ENCODE measurements at places on chromosomes 2 and 18.

DNA sequence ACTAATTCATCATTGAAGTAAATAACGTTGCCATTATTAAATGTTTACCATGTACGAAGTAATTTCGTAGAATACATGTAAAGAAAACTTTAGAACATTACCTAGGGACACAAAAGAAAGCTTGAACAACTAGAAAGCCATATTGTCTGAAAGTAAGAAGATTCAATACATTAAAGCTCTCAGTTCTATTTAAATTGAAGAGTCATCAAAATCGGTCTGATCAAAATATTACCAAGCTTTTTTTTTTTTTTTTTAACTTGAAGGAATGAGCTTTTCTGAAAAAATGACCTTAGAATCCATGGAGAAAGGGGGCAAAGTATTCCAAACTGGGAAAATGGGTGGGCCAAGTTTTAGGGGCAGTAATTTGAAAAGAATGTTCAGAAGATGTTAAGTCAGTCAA is 300.8 kb downstream of the GPD2 start:
- DNase-seq, result no peak

DNA sequence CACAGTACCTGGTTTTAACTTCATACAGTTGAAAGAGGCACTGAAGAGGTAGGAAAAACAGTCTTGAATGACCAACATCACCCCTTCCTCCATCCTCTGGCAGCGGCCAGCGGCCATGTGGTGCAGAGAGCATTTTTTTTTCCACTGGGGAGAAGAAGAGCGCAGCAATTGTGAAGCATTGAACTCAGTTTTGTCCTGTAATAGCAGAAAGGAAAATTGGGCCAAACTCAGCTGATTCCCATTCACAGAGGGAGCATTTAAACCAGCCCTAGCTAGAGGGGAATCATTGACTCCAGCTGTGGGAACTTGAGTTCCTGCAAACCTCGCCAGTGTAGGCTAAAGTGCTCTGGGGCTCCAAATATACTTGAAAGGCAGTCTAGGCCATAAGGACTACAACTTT is 316.6 kb upstream of the CHST9 start:
- no peak for DNase-seq

GRCh38 chr2:9140645-9141044 is 66.0 kb upstream of the ASAP2 start:
- no peak for DNase-seq

DNA sequence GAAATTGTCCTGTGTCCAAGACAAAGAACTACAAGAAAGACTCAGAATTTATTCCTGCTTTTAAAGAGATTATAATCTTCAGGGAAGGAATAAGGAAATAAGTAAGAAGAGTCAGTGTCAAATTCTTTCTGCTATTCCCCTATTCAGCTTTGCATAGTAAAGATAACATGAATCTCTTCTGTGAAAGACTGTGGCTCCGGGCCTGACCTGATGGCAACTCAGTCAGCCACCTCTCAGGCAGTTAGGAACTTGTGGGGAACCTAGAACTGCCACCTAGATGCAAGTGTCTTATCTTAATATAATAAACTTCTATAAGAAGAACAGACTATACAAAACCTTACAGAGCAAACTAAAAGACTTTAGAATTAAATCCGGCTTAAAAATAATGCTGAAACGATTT is 382.0 kb downstream of the RAD51AP2 start:
- no peak for DNase-seq

GRCh38 chr2:61647044-61647443 is 108.9 kb upstream of the XPO1 start:
- no peak for DNase-seq

- DNase-seq, result no peak
Observed at GRCh38 chr2:118091631-118092030, 3.4 kb downstream of the INSIG2 start.

GRCh38 chr2:182064019-182064778 is 78.5 kb downstream of the PPP1R1C start:
- no peak for DNase-seq

DNA sequence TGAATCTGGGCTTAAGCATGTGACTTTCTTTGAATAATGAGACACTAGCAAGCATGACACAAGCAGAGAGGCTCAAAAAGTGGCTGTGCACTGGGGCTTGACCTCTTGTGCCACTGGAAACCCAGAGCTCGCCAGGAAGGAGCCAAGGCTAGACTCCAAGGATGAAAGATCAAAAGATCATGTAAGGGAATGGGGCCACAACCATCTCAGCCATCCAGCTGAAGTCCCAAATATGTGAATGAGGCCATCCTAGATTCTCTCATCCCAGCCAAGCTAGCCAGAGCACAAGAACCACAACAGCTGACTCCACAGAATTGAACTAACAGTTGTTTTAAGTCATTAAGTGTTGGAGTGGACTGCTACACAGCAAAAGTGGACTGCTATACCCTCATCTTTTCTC is 288.1 kb downstream of the CCDC178 start:
- no peak for DNase-seq

GRCh38 chr2:203177361-203177760 is 61.5 kb upstream of the CYP20A1 start:
- DNase-seq, result no peak

DNA sequence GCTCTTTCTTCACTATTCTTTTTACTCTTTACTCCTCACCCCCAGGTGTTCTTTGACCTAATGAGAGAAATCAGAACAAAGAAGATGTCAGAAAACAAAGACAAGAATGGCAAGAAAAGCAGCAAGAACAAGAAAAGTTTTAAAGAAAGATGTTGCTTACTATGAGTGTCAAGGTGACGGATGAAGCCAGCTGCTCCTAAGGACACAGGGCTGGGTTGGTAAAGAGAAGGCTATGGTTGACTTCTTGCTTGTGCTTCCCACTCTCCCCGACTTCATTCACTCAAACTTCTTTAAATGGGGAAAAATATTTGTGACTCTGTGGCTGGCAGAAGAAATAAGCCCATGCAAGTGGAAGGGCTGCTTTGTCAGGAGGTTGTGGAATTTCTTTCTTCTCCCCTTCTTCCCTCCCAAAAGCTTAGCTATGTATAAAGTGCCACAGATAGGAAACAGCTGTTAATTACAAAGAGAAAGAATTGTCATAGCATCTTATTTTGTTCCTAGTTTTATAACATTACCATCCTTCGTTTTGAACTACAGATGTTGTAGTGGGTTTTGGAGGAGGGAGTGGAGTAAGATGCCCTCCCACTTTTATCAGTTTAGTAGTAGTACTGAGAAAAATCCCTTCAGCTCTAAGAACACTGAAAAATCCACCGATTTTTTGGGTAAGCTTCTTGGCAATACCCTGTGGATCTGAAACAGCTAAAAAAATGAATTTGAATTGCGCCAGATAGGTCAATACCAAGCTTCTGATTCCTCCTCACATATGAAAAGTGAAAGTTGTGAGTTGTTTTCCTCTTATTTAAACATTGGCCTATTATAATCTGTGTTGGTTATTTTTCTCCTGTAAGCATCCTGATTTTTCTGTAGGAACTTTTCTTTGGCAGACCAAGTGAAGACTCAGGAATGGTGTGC is 40.7 kb downstream of the RALB start:
- no peak for DNase-seq

GRCh38 chr2:237898057-237898414 is 38.6 kb downstream of the RAMP1 start:
- no peak for DNase-seq

- no peak for DNase-seq
Observed at GRCh38 chr18:13382366-13382953, 163.9 kb downstream of the LDLRAD4 start.

DNA sequence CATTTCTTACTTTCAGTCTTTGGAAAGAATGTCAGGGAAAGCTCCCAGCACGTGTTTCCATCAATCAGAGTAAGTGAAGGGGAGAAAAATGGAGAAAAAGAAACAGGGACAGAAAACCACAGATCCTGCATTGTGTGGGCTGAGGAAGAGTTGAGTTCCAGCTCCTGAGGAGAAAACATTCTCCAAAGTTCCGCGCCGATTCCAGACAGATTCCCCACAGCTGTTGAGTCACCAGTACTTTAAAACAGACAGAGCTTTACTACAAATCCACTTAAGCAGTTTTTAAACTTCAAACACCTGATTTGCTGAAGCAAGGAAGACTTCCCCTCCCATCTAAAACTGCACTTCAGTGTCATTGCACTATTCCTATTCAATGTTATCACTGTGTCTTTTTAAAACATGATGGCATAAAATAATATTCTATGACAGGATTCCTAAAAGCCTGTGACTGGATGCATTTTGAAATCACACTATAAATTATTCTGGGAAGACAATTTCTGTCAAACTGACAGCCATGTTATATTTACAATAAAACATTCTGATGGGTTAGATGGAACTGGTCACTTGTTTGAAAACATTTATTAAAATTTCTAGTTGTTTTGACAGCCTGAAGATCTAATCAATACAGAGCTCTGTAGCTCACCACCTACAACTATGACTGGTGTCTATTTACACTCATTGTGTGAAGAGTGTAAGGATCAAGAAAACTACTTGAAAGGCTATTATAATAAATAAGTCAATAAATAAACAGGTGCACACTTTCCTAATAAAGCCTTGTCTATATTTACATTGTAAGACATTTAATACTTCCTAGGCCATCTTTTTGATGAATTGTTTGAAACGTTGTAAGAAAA is 40.9 kb downstream of the TCF4 start:
- no peak for DNase-seq

DNA sequence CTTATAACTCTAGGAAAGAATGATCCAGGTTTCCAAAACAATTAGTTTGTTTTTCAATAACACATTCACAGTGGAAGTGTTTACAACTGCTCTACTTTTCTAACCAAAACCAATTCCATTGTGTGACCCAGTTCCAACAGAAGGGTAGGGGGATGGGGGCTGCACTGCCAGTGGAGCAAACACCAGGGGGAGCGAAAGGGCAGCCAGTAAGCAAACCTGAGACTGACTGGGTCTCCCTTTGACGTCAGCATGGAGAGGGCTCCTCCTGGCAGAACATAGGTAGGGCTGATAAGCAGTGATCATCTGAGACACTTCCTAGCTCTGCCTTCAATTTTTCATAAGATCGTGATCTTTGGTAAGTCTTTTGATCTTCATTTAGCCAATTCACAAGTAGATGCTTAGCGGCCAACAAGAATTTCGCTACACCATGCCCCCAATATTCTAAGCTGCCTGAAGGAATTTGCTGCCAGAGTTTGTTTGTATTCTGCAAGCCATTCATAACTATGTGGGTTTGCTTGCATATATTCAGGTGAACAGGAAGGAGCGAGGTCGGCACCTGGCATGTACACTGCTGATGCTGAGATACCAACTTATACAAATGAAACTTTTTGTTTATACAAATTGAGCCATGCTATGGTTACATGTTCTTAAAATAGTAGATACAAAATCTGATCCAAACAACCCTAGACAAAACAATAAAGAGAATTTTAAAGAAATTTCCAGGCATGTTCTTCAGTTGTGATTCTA is 45.9 kb downstream of the ST6GAL2 start:
- DNase-seq, result no peak

DNA sequence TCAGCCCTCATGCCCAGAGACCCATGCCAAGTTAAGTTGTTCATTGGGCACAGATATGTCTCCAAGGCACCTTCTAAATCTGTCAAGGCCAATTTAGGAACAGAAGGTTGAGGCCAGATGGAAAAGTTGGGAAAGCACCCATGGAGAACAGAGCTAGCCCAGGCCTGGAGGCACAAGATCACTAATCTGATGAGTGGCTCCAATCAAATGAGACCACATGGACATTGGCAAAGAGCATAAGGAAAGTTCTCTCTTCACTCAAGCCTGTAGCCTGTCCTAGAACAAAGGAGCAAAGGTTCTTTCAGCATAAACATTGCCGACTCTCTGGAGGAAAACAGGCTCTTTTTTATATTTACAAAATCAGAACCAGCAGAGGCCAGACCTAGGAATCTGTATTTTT is 154.8 kb downstream of the RNF152 start:
- DNase-seq, result no peak

DNA sequence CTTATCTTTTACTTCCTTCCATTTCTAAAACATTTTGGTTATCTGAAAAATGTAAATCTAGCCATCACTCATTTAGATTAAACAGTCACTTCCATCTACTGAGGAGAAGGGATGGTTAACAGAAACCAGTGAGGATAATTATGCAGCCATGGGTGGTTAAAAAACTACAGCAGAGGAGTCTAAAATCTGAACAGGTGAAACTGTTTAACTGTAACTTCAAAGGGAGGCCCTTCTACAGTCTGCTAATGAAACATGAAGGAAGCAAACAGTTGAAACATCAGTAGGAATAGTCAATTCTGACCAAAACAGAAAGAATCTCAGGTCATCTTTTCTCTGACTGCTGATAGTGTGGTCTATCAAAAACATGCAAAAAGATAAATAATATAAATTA is 71.0 kb downstream of the DTNB start:
- no peak for DNase-seq

GRCh38 chr2:224650815-224651439 is 65.2 kb downstream of the CCDC195 start:
- DNase-seq, result peak; percentile 1

- no peak for DNase-seq
Observed at GRCh38 chr2:39524756-39525635, 87.9 kb upstream of the MAP4K3 start.

DNA sequence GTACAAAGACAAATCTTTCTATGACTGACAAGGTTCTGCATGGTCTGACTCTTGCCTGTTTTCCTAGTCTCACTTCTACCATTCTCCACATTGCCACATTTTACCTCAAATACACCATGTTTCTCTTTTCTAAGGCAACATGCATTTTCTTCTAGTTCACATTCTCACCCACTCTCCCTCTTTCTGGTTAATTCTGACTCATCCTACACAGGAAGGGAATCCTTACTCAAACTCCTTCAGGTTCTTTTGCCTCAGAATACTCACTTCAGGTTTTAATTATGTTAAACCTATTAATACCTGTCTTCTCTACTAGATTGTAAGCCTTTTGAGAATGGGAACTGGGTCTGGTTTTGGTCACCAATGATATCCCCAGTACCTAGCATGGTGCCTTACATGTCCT is 47.2 kb downstream of the MAP2 start:
- no peak for DNase-seq

- DNase-seq, result peak; percentile 52
Observed at GRCh38 chr2:8437228-8437948, 244.5 kb upstream of the ID2 start.

- DNase-seq, result no peak
Observed at GRCh38 chr2:224764565-224765236, 48.5 kb upstream of the CCDC195 start.

- DNase-seq, result no peak
Observed at GRCh38 chr18:10558243-10558966, 32.6 kb downstream of the NAPG start.

- no peak for DNase-seq
Observed at GRCh38 chr18:47701134-47701533, 229.3 kb downstream of the SMAD2 start.

GRCh38 chr18:29383311-29384273 is 1206.7 kb upstream of the CDH2 start:
- DNase-seq, result peak; percentile 3

Measured in HS-27A (cell line).